ENCODE measurements at places on chromosomes 5 and 9. TPM values are rescaled to one million over a fixed set of nuclear protein-coding genes. Genes with fewer than 3 reads are reported as not detected.
A peak's percentile ranks its signal among the peaks of the same experiment; 100 is the strongest.

CCDC180 gene
- total RNA-seq = 0.96 TPM

- peaks cover 6% of the 10 kb centered on the region for H3K27me3 ChIP-seq
- DNase-seq = no peak
- H3K36me3 ChIP-seq = no peaks in the 10 kb centered on the region
- no peak overlapping the region for H3K4me3 ChIP-seq
Measured at GRCh38 chr5:538271-538771, 14.1 kb upstream of the SLC9A3 start.

DNA sequence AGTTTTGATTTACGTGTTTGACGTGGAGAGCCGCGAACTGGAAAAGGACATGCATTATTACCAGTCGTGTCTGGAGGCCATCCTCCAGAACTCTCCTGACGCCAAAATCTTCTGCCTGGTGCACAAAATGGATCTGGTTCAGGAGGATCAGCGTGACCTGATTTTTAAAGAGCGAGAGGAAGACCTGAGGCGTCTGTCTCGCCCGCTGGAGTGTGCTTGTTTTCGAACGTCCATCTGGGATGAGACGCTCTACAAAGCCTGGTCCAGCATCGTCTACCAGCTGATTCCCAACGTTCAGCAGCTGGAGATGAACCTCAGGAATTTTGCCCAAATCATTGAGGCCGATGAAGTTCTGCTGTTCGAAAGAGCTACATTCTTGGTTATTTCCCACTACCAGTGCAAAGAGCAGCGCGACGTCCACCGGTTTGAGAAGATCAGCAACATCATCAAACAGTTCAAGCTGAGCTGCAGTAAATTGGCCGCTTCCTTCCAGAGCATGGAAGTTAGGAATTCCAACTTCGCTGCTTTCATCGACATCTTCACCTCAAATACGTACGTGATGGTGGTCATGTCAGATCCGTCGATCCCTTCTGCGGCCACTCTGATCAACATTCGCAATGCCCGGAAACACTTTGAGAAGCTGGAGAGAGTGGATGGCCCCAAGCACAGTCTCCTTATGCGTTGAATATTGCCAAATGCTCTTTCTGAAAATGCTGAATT is 850 bp downstream of the RRAGA start:
- peak overlapping the region; percentile 88 for H3K4me3 ChIP-seq
- no peaks in the 10 kb centered on the region for H3K36me3 ChIP-seq
- no peaks in the 10 kb centered on the region for H3K27me3 ChIP-seq
- DNase-seq = no peak

- no peaks in the 10 kb centered on the region for H3K27me3 ChIP-seq
- no peak for DNase-seq
- H3K36me3 ChIP-seq = no peaks in the 10 kb centered on the region
- H3K4me1 ChIP-seq = no peaks in the 10 kb centered on the region
Measured at GRCh38 chr5:52725065-52725746, 62.5 kb upstream of the ITGA1 start.

DNA sequence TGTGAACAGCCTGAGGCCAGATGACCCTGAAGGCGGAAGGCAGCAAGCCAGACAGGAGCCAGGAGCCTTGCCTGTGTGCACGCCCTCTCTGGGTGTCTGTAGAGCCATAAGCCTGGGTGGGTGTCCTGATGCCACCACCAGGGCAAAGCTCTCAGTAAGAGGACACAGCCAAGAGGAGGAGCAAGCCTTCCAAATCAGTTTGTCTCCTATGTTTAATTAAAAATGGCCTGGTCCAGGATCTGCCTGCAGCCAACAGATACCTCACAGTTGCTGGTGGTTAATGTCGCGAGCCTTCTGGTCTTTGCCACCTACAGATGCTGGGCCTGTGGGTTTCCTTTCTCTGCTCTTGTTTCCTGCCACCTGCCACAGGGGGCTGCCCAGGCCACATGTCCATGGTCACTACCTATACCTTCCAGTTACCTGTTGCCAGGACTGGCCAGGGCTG is 56.9 kb downstream of the SYK start:
- no peaks in the 10 kb centered on the region for H3K27me3 ChIP-seq
- H3K4me1 ChIP-seq = no peaks in the 10 kb centered on the region
- no peak overlapping the region for H3K27ac ChIP-seq
- no peaks in the 10 kb centered on the region for H3K36me3 ChIP-seq

DNA sequence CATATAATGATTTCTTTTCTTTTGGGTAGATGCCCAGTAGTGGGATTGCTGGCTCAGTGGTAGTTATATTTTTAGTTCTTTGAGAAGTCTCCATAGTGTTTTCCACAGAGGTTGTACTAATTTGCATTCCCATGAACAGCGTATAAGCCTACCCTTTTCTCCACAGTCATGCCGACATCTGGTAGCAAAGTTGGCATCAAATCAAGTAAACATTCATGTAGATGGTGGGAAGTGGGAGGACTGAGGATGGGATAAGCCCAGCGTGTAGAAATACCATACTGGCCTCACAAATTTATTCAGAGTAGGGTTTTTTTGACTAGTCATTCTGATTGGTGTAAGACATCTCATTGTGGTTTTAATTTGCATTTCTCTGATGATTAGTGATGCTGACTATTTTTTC is 115.4 kb downstream of the EGFLAM start:
- H3K27ac ChIP-seq = no peak overlapping the region
- no peak overlapping the region for H3K4me3 ChIP-seq

DNA sequence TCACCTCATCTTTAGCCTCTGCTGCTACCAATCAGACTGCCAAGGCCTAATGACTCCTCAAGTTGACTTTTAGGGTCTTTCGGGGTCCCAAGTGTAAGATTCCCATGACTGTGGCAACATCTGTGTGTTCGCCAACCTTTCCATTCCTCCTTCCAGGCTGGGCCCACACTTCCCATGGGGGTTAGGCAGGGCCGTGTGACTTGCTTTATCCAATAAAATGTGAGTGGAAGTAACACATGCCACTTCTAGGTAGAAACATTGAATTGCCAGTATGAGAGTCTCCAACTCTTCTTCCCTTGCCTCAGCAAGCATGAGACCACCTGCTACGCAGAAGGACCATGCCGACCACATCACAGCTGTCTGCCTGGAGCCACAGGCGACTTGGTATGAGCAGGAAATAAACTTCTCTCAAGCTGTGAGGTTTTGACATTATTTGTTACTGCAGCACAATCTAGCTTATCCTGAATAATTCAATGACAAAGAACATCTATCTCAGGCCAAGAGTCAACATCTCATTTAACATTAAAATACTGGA is 190.4 kb upstream of the IER5L start:
- DNase-seq = no peak
- no peaks in the 10 kb centered on the region for H3K27me3 ChIP-seq
- H3K36me3 ChIP-seq = no peaks in the 10 kb centered on the region
- H3K27ac ChIP-seq = no peak overlapping the region
- H3K4me1 ChIP-seq = no peaks in the 10 kb centered on the region

MCIDAS gene
- not detected for total RNA-seq

IRX1 gene
- not detected for total RNA-seq

GRCh38 chr5:10584714-10585517 is 21.0 kb downstream of the ANKRD33B start:
- H3K4me1 ChIP-seq = no peaks in the 10 kb centered on the region
- H3K27ac ChIP-seq = no peak overlapping the region
- peak; percentile 47 for DNase-seq

GRCh38 chr9:14993061-14993800 is 83.0 kb upstream of the FREM1 start:
- DNase-seq = peak; percentile 86
- H3K4me1 ChIP-seq = no peaks in the 10 kb centered on the region
- no peaks in the 10 kb centered on the region for H3K36me3 ChIP-seq
- H3K27me3 ChIP-seq = no peaks in the 10 kb centered on the region

GRCh38 chr9:111678293-111678692 is 16.9 kb downstream of the GNG10 start:
- no peak for DNase-seq
- H3K27ac ChIP-seq = no peak overlapping the region
- H3K36me3 ChIP-seq = peaks cover 4% of the 10 kb centered on the region
- no peak overlapping the region for H3K4me3 ChIP-seq
- H3K27me3 ChIP-seq = no peaks in the 10 kb centered on the region
- no peaks in the 10 kb centered on the region for H3K4me1 ChIP-seq

DNA sequence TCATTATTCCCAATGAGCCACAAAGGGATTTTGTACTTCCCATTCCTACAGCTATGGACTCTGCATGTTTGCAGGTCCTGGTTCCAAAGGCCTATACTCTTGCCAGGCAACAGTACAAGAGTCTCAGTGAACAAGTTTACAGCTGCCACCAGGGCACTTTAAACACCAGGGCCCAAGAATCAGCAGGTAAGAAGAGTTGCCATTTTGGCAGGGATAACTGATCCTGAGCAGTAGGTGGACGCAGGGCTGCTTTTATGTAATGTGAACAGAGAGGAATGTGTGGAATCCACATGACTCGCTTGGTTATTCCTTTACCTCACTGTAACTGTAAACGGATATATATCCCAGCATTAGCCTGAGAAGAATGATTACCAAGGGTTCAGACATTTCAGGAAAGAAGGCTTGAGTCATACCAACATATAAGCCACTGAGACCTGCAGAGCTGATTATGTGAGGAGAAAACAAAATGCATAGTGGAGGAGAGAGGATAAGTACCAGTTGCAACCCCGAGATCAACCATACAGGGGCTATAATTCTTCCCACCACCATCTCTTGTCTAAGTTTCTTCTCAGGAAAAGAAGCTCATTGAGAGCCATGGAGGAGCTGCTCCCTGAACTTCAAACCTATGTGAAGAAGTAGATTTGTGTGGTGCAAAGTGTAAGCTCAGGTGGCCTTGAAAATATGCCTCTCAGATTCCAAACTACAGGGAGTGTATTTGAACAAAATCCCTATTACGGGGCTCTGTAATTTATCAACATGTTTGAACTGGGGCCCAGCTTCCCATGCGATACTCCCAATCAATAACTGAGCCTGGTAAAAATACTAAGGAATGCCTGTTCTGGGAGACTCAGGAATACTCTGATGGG is 24.6 kb downstream of the RAPGEF6 start:
- no peaks in the 10 kb centered on the region for H3K36me3 ChIP-seq
- H3K27ac ChIP-seq = no peak overlapping the region
- DNase-seq = no peak
- H3K27me3 ChIP-seq = no peaks in the 10 kb centered on the region

FBN2 gene
- 4.6 TPM for total RNA-seq

IFNE gene
- not detected for total RNA-seq

GRCh38 chr5:143359869-143360268 is 43.6 kb downstream of the NR3C1 start:
- H3K36me3 ChIP-seq = no peaks in the 10 kb centered on the region
- H3K4me3 ChIP-seq = no peak overlapping the region
- peaks cover 32% of the 10 kb centered on the region for H3K4me1 ChIP-seq

RFX3 gene
- total RNA-seq = 2.2 TPM

DNA sequence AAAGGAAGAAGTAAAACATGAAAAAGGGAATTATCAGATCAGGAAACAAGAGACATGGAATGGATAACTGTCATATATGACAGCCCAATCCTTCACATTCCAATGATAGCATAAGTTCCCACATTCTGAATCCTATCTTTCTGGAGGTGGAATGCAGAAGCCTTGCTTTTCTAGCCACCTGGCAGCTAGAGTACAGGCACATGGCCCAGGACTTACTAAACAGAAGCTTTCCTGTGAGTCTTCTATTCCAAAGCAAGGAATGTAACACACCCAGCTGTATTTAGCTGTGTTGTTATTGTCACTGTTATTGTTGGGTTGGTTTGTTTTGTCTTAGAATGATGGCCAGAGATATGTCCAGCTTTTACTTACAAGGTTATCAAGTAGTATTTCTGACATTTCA is 780.5 kb upstream of the ZNF608 start:
- H3K4me3 ChIP-seq = no peak overlapping the region
- no peaks in the 10 kb centered on the region for H3K36me3 ChIP-seq
- no peak overlapping the region for H3K27ac ChIP-seq
- no peak for DNase-seq
- H3K27me3 ChIP-seq = no peaks in the 10 kb centered on the region
- H3K4me1 ChIP-seq = peaks cover 10% of the 10 kb centered on the region

- H3K36me3 ChIP-seq = no peaks in the 10 kb centered on the region
- H3K27ac ChIP-seq = no peak overlapping the region
- H3K4me3 ChIP-seq = no peak overlapping the region
- no peaks in the 10 kb centered on the region for H3K4me1 ChIP-seq
Measured at GRCh38 chr9:103988821-103989220, 105.3 kb upstream of the SMC2 start.

DNA sequence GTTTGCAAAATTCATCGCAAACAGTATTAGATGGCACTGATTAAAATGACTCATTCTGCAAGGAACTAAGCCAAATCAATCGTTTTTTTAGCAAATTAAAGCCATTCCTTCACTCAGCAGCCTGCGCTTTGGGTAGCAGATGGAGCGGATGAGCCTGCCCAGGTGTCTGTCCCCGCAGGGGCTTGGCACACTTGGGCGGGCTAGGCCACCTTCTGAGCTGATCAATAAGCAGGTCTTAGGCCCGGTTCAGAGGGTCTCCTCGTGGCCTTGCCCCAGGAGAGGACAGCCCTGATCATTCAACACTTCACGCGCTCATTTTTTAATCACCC is 78.0 kb upstream of the FCN1 start:
- no peak overlapping the region for H3K27ac ChIP-seq
- no peaks in the 10 kb centered on the region for H3K36me3 ChIP-seq
- H3K4me1 ChIP-seq = no peaks in the 10 kb centered on the region
- no peaks in the 10 kb centered on the region for H3K27me3 ChIP-seq

GRCh38 chr5:58545912-58546311 is 37.0 kb upstream of the RAB3C start:
- DNase-seq = no peak
- H3K27ac ChIP-seq = no peak overlapping the region
- no peak overlapping the region for H3K4me3 ChIP-seq

ARID3C gene
- total RNA-seq = not detected

- H3K27me3 ChIP-seq = no peaks in the 10 kb centered on the region
- H3K27ac ChIP-seq = no peak overlapping the region
- H3K36me3 ChIP-seq = peaks cover under 1% of the 10 kb centered on the region
- H3K4me1 ChIP-seq = no peaks in the 10 kb centered on the region
- DNase-seq = no peak
Measured at GRCh38 chr5:80756292-80756691, 101.5 kb upstream of the DHFR start.

- no peaks in the 10 kb centered on the region for H3K36me3 ChIP-seq
- H3K4me1 ChIP-seq = no peaks in the 10 kb centered on the region
- no peak for DNase-seq
- H3K27ac ChIP-seq = no peak overlapping the region
Measured at GRCh38 chr5:160694896-160695295, 157.1 kb downstream of the ATP10B start.

- no peak overlapping the region for H3K27ac ChIP-seq
- H3K4me1 ChIP-seq = no peaks in the 10 kb centered on the region
- no peak overlapping the region for H3K4me3 ChIP-seq
- H3K36me3 ChIP-seq = no peaks in the 10 kb centered on the region
Measured at GRCh38 chr5:54639621-54640020, 122.1 kb downstream of the SNX18 start.

DNA sequence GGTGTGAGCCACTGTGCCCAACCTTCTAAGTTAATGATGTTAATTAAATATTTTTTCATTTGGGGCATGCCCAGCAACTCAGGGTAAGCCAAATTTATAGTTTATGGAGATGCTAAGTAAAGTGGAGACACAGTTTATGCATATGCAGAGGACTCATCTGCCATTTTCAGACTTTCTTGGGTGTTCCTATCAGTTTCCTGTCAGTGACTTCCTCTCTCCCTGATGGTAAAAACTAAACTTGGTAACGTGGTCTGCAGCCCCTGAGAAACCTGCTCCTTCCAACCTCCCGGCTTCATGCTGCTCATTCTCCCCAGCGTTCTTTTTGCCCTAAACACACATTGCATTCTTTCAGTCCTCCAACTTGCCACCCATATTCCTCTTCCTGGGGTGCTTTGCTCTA is 48.4 kb upstream of the TUT7 start:
- no peaks in the 10 kb centered on the region for H3K27me3 ChIP-seq
- H3K4me3 ChIP-seq = no peak overlapping the region
- DNase-seq = no peak
- H3K4me1 ChIP-seq = no peaks in the 10 kb centered on the region
